Esophagus mucosa (tissue), 1 donor: ENCODE measurements at places on chromosomes 7 and 10.

GRCh38 chr10:12401466-12401865, 52.1 kb downstream of the CAMK1D start:
- no peak for ATAC-seq

GRCh38 chr10:33001908-33002492, 44.0 kb upstream of the ITGB1 start:
- no peak for ATAC-seq

DNA sequence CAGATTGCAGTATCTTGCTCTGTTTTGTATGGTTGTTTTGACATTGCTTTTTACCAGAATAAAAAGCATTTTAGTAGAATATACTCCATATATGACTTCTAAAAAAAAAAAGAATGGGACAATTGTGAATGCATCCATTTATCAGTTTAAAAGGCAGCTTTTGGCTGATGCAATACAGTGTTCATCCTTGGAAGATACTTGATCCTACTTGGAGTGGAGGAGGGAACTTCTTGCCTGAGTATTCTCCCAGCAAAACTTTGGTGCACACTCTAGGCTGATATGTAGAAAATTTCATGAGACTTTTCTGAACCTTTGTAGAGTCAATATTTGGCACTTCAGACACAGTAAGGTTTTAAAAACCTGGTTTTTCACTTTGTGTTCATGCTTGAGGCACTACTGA, 40.2 kb downstream of the WDR11 start:
- no peak for ATAC-seq

DNA sequence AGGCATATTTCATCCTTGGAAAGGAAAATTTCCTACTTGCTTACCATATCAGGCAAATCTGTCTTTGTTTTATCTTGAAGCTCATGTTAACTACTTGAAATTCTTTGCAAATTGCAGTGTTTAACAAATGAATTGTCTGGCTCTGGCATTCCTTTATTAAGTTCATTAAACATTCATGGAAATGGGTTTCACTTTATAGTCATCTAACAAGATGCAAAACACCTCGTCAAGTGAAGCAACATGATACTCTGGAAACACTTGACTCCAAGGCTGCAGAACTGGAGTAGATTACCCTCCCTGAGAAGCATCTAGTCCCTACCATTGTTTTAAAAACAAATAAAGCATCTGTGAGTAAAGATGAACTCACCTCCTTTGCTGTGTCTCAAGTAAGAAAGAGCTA, 1086.9 kb downstream of the NRG3 start:
- no peak for ATAC-seq

DNA sequence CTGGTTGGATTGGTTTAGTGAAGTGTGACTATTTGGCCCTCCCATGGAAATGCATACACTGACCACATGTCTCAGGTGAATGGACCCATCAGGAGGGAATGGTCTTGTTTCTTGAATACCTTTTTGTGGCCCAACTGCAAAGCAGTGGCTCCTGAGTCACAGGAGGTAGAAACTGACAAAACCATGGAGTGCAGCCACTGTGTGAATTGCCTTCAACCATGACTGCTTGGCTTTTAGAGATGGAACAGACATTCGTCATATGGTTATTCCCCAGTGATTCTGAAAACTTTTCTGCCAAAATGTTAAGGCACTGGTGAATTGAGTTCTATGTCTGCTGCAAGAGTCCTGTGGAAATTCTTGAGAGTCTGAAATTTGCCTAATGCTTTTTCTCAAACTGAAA, 64.7 kb downstream of the CDK14 start:
- no peak for ATAC-seq

- ATAC-seq, result no peak
These were observed 11.8 kb downstream of the EMX2 start for GRCh38 chr10:117554241-117554814.
